Right lung (tissue), 10 donors: ENCODE measurements at places on chromosomes 11 and 22.

GRCh38 chr22:24380220-24380904 is 47.0 kb upstream of the ADORA2A start:
- DNase-seq, result no peak

GRCh38 chr11:70099578-70100279 is 21.6 kb downstream of the ANO1 start:
- no peak for DNase-seq

DNA sequence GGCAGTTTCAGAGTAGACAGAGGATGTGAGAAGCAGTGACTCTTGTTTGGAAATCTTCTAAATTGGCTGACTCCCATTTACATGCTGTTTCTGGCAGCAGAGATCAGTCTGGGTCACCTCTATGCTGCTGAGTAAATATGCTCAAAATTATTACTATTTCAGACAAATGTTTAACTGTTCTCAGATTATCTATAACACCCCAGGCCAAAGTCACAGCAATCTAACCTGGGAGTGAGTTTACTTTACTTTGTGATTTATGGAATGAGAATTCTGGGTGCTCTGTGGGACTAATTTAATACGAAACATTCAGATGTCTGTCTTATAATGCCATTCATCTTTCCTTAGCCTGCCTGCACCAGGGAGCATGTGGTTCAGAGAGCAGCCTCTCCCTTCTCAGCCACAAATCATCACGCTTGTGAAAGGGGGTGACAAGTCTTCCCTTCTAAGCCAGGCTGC is 282.5 kb upstream of the MPPED2 start:
- DNase-seq, result peak; percentile 52

DNA sequence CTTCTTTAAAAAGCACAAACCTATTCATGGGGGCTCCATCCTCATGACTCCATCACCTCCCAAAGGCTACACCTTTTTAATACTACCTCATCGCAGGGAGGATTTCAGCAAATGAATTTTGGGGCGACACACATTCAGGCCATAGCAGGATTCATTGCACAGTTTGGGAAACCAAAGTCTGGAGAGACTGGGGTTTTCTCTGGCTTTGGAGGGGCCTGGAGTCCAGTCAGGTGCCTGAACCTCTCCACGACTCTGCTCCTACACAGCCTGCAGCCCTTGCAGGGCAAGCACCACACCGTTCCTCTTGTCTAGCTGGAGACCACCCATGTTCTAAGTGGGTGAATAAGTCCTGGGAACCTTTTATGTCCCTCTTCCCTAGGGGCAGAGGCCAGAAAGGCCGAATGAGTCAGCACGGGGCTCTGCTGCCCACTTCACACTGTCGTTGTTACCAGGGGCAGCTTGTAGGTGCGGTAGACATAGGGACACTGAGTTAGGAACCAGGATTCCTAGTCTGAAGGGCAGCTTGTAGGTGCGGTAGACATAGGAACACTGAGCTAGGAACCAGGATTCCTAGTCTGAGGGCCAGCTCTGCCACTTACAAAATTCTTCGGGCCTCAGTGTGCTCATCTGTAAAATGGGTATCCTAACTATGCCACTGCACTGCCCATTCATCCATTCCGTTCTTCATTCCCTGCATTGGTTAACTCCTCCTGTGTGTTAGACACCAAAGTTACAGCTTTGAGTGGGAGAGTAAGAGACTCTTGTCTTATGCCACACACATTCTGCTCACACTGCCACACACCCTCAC is 251.7 kb upstream of the B3GAT1 start:
- DNase-seq, result no peak

- DNase-seq, result no peak
These were observed 105.9 kb upstream of the SLC22A12 start for GRCh38 chr11:64485074-64485473.

GRCh38 chr11:121004206-121004840 is 19.6 kb upstream of the TBCEL start:
- no peak for DNase-seq
